ENCODE measurements at places on chromosomes 12 and 14.
A peak's percentile ranks its signal among the peaks of the same experiment; 100 is the strongest.

DNA sequence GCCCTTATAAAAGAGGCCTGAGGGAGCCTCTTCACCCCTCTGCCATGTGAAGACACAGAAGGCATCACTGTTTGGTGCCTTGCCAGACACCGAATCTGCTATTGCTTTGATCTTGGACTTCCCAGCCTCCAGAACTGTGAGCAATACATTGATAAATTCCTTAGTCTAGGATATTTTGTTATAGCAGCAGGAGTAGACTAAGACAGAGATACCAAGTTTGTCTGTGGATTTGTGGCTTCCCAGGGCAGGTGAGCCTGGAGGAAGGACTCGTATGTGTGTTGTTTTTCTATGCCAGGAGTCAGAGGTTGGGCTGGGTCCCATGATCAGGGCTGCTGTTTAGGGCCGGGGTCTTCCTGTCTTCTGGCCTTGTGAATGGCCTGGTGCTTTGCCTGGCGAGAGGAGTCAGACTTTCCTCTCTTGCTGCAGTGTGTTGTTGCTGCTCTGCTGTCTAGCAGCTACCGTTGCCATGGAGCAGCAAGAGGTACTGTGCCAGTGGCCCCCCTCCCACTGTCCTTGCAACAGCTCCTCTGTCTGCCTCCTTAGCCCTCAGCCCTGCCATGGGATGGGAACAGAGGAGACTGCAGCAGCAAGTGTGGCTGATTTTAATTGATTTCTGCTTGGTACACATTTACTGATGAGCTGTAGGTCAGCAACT lies 111.2 kb downstream of the CHST11 start:
- no peak for DNase-seq

GRCh38 chr14:53778263-53778662 lies 178.4 kb downstream of the BMP4 start:
- no peak for DNase-seq

- no peak for DNase-seq
Measured at GRCh38 chr14:100828031-100828769, 2.3 kb downstream of the MEG3 start.

GRCh38 chr12:75137896-75138295 lies 71.7 kb downstream of the KCNC2 start:
- DNase-seq, result no peak

GRCh38 chr14:69263364-69263763 lies 3.4 kb downstream of the GALNT16 start:
- peak; percentile 96 for DNase-seq

Measured in GM04504 (cell line).